ENCODE measurements at places on chromosomes 11 and 22.

GRCh38 chr22:21818487-21819182 is 48.8 kb downstream of the MAPK1 start:
- peak; percentile 55 for DNase-seq

GRCh38 chr11:72816404-72816990 is 2.3 kb downstream of the ATG16L2 start:
- no peak for DNase-seq

GRCh38 chr11:46239801-46240061 is 37.7 kb upstream of the CREB3L1 start:
- DNase-seq = no peak

DNA sequence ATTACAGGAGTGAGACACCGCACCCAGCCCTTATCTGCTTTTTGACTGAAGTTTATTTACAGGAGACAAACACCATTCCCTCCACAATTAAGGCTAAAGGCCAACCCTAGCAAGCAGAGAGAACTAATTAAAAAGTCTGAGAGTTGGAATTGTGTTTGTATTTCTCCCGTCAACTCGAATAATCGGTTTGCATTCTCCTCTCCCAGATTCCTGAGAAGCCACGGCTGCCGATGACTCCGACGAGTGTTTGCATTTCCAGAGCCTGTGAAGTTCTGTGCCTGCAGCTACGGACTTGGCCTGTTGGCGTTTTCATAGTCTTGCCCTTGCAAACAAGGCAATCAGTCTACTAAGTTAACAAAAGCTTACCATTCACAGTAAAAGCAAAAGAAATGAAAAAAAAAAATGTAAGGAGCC is 73.2 kb upstream of the NUP50 start:
- peak; percentile 85 for DNase-seq

- peak; percentile 98 for DNase-seq
These were observed 8.9 kb upstream of the OPCML start for GRCh38 chr11:133541021-133541719.

DNA sequence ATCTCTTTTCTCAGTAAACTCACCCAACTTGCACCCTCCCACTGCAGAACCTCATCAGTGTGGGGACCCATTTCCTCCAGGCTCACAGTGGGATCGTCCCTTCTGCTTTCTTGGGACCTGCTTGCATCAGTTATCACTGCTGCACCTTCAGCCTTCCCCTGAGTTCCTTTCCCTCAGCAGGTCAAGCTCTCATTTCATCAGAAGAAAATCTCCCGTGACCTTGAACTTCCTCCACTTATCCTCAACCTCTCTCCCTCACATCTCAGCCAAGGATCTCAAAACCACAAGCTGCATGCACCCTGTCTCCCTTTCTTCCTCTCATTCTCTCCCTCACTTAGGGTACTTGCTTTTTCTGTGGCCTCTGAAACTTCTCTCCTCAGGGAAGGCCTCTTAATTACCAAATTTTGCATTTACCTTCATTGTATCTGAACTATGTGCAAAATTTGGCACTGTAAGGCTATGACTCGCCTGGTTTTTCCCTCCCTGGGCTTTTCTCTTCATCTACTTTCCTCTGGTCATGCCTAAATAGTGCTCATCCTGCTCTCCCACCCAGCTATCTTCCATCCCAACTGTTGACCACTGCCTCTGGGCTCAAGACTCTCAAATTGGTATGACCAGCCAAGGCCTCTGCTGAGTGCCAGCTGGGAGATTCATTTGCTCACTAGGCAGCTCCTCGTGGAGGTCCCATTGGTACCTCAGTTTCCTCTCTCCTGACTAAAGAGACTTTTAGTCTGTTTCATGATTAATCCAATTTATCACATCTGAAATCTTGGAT is 2.7 kb upstream of the RCE1 start:
- DNase-seq = no peak

DNA sequence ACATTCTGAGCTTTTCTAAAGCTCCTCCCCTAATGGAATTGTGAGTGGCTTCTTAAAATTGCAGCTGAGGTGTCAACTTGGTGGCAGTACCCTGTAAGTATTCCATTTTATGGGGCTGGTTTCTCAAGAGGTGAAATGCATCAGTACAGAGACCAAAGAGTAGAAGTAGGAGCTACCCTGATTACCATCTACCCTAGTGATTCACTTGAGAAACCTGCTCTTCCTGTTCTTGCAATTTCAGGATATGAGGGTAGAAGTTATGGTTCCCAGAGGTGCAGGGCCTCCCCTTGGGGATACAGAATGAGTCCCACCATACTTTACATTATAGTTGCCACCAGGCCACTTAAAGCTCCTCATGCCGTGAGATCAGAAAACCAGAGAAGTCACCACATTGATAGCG is 944.6 kb downstream of the OPCML start:
- DNase-seq = no peak

GRCh38 chr11:9363954-9364912 is 20.2 kb upstream of the IPO7 start:
- peak; percentile 98 for DNase-seq

- no peak for DNase-seq
These were observed 217.5 kb downstream of the DDX10 start for GRCh38 chr11:108882211-108882831.

- DNase-seq = no peak
These were observed 441.1 kb downstream of the TBC1D22A start for GRCh38 chr22:47203554-47203991.

DNA sequence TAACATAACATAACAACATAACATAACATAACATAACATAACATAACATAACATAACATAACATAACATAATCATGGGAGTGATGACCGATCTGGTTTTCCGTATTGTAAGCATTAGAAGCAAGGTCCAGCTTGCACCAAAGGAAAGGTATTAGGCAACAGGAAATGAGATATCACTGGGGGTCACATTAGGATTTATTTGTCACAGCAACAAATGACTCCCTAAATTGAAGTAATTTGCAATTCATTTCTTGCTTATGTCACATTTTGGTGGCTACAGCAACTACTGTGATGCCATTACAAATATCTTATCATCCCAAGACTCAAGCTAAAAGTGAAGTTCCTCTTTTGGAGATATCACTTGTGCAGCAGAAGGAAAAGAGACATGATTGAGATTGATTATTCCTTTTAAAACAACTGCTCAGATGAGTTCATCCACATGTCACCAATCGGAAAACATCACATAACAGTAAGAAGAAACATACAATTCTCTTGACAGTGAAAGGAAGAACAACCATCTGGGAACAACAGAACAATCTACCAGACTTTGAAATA is 1331.1 kb upstream of the RAG2 start:
- DNase-seq = no peak

DNA sequence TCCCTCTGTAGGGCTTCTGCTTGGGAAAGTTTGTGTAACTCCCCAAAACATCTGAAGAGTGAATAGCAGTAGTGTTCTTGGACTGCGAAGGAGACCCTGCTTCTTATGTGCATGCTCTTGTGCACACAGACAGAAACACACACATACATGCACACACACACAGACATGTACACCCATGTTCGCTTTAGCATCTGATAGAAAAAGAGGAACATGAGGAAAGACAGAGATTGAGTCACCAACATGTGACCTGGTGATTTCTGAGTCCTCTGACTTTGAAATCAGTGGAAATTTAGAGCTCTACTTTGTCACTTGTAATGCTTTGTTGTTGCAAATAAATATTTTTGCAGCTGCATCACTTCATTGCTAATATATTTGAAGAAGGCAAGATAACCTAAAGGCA is 23.8 kb downstream of the CD44 start:
- DNase-seq = no peak

- DNase-seq = no peak
These were observed 31.0 kb downstream of the TPCN2 start for GRCh38 chr11:69079661-69080256.

GRCh38 chr11:65744026-65744698 is 23.6 kb upstream of the RNASEH2C start:
- DNase-seq = peak; percentile 78

GRCh38 chr22:25970999-25971811 is 198.1 kb upstream of the SEZ6L start:
- DNase-seq = peak; percentile 77

DNA sequence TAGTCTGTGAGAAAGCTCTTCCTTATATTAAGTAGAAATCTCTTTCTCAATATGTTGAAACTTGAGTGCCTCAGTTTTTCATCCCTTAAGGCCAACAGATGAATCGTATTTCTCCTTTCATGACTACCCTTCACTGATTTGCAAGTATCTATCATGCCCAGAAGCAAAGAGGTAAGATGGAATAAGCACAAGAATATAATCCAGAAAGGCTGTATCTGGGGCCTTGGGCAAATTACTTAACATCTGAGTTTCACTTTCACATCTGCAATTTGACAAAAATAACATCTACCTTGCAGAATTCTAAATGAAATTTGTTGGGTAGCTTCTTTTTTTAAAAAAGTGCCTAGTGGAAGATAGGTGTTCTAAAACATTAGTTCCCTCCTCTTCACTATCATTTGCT is 552.4 kb upstream of the ANO5 start:
- DNase-seq = no peak

- peak; percentile 20 for DNase-seq
These were observed 74.3 kb downstream of the DHCR7 start for GRCh38 chr11:71373791-71374454.

Measured in GM23338 (cell line).